ENCODE measurements at places on chromosomes 4 and X. TPM values are rescaled to one million over a fixed set of nuclear protein-coding genes. Genes with fewer than 3 reads are reported as not detected.

Gene DNAAF6
- total RNA-seq = not detected

Gene PRR32
- total RNA-seq = not detected

Gene TRIM60
- not detected for total RNA-seq

Gene ENPEP
- total RNA-seq = 0.30 TPM

Gene USP17L28
- not detected for total RNA-seq

Gene MAP7D2
- under 0.01 TPM for total RNA-seq

Gene SMPX
- total RNA-seq = not detected

Gene LPAR4
- not detected for total RNA-seq

Gene GLRA3
- not detected for total RNA-seq

Gene SPANXN4
- not detected for total RNA-seq

Gene C4orf50
- not detected for total RNA-seq

Gene FAM133A
- 0.09 TPM for total RNA-seq

Gene ADH1C
- total RNA-seq = not detected

Gene STPG2
- 0.05 TPM for total RNA-seq

Gene TRAM1L1
- total RNA-seq = 3.3 TPM

Gene GIMD1
- total RNA-seq = not detected

Gene GAB3
- 3.5 TPM for total RNA-seq

Measured in smooth muscle cell of the umbilical artery (primary cell).